Stimulated activated CD4-positive, alpha-beta T cell treated with anti-CD3 and anti-CD28 coated beads, Interleukin-2, amount 100 ng/mL, for 48 hours (primary cell): ENCODE measurements at places on chromosomes 4 and X.

GRCh38 chrX:70480660-70481018, 36.0 kb downstream of the DLG3 start:
- no peak for DNase-seq

GRCh38 chr4:40289366-40290188, 45.6 kb upstream of the CHRNA9 start:
- no peak for DNase-seq

- DNase-seq, result no peak
Measured at GRCh38 chr4:187602339-187603092, 393.1 kb upstream of the ZFP42 start.

DNA sequence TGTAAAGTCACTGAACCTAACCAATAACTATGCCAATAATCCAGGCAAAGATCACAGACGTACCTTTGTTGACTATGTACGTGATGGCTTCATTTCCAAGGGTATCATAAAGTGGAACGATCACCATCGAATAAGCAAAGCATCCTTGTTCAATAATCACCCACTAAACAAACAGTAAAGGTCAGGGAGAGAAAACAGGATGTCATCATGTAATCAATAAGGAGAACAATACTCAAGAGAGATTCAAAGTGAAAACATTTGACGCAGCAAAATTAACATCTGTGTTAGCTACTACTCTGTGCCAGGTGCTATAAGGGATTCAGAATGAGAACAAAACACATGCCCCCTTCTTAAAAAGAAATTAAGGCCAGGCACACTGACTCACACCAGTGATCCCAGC, 42.9 kb upstream of the CENPU start:
- no peak for DNase-seq

- no peak for DNase-seq
Measured at GRCh38 chrX:38516196-38516774, 45.1 kb upstream of the TSPAN7 start.

- DNase-seq, result no peak
Measured at GRCh38 chr4:1205586-1206298, 33.4 kb upstream of the SPON2 start.

GRCh38 chr4:182205306-182205705, 37.9 kb upstream of the TENM3 start:
- no peak for DNase-seq

GRCh38 chrX:102517326-102517725, 787 bp upstream of the TMSB15A start:
- no peak for DNase-seq

- no peak for DNase-seq
Measured at GRCh38 chr4:137378821-137379220, 153.5 kb downstream of the PCDH18 start.

GRCh38 chrX:150854856-150855255, 43.6 kb downstream of the CD99L2 start:
- no peak for DNase-seq

GRCh38 chr4:30856795-30857564, 136.8 kb downstream of the PCDH7 start:
- DNase-seq, result no peak

DNA sequence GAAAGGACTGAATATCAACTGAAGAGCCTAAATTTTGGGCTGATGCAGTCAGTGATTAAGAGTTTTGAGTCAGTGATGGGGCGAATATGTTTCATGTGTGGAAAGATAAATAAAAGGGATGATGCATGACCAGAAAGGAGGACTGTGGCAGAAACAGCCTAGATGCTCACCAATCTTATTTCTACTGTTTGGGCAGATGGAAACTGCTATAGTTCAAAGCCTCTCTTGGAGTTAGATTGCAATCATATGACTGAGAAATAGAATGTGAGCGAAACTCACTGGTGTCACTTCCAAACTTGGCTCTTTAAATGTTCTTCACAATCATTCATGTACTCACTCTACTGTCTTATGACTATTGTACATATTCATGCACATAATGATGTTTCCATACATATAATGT, 35.4 kb upstream of the YTHDC1 start:
- no peak for DNase-seq

- DNase-seq, result no peak
Measured at GRCh38 chr4:58962424-58962823, 1852.2 kb upstream of the IGFBP7 start.

GRCh38 chrX:134484039-134484438, 24.1 kb downstream of the HPRT1 start:
- no peak for DNase-seq

DNA sequence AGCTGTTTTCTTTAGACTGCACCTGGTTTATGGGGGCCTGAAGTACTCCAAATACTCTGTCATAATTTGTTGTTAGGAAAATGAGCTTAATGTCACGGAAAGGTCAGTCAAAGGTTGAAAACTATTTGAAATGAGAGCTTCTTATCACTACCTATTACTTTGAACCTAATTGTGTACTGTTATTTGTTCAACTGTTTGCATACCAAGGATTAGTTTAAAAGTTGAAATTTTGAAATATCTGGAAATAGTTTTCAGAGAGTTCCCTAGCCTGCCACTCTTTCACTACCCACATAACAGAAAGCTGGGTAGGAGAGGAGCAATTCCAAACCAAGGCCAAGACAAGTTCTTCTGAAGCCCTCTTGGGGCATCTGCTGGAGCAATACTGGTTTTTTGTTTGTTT, 28.0 kb upstream of the AP1AR start:
- DNase-seq, result no peak

DNA sequence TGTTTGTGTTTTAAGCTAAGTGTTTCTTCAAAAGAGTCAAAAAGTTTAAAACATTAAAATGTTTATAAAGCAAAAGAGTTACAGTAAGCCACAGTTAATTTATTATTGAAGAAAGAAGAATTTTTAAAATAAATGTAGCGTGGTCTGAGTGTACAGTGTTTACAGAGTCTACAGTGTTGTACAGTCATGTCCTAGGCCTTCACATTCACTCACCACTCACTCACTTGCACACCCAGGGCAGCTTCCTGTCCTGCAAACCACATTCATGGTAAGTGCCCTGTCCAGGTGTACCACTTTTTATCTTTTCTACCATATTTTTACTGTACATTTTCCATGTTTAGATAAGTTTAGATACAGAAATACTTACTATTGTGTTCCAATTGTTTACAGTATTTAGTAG, 239.7 kb upstream of the AGA start:
- no peak for DNase-seq

- DNase-seq, result no peak
Measured at GRCh38 chr4:140242357-140243277, 88.6 kb upstream of the MAML3 start.

GRCh38 chr4:110475881-110476818, at the start of gene ENPEP:
ENPEP (plus strand) TSS chr4:110476155; CDS start chr4:110476415, 260 bp downstream.
- DNase-seq, result no peak

DNA sequence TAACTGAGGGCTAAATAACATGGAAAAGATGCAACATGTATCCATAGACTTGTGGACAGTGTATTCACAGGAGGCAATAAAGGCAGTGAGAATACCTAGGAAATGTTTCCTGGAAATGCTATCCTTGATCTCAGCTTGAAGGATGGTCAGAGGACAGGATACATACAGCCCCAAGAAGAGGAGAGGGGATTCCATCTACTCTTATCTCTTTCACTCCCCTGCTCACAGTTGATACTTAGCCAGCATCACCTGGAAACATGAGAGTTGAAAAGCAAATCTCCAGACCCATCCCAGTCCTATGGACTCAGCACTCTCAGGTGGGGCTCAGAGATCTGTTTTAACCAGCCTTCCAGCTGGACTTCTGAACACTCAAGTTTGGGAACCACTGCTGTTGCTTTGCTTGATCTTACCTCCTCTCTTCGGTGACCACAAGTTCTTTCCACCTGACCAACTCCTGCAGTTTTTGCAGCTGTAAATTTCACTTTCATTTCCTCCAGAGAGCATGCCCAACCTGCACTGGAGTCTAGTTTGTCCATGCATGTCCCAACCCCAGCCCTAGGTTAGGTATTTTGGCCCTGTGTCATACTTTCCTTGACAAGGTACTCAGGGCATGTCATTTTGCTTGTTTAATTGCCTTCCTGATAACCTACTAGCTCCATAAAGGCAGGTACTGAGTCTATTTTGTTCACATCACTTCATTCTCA, 10.4 kb downstream of the RELL1 start:
- no peak for DNase-seq

DNA sequence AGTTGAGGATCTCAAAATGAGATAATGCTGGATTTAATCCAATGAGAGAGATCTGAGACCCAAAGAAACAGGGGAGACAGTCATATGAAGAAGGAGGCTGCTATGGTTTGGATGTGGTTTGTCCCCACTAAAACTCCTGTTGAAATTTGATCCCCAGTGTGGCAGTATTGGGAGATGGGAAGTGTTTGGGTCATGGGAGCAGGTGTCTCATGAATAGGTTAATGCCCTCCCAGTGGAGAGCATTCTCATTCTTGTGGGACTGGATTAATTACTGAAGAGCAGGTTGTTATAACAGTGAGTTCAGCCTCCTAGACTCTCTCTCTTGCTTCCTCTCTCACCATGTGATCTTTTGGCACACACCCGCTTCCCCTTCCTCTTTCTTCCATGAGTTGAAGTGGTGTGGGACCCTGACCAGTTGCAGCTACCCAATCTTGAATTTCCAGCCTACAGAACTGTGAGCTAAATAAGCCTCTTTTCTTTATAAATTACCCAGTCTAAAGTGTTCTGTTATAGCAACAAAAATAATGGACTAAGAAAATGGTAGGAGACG, 70.3 kb downstream of the PPEF2 start:
- no peak for DNase-seq

GRCh38 chr4:25807102-25807728, 55.6 kb downstream of the SEL1L3 start:
- DNase-seq, result no peak

- no peak for DNase-seq
Measured at GRCh38 chr4:15965325-15965724, 2.4 kb upstream of the FGFBP2 start.

DNA sequence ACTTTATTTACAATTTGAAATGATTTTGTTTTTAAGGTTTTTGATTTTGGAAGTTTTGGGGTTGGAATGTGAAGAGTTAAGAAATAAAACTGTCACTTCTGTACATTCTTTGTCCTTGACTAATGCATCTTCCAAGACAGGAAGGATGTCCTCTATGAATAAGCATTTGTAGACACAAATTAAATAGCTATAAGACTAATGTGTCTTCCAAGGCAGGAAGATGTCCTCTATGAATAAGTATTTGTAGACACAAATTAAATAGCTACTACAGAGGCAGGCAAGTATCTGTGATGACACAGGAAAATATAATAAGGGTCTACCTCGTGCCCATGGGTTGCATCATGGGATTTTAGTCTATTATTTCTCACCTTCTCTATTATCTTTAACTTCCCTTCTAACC, 14.5 kb downstream of the PRSS48 start:
- DNase-seq, result no peak

DNA sequence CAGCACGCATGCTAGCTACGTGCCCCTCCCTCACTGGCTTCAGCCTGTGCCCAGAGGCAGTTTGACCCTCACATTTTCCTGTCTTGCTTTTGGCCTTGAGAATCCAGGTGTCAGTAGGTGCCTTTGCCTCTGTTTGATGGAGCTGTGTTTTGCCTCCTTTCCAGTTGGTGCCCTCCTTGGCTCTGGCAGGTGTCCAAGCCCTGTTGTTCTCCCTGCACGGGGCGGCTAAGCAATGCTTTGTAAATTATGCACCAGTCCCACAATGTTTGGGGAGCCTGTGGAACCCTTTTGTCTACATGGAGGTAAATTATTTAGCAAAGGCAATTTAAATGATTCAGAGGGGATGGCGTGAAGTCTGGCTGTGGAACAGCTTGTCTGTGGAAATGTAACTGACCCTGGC, 202.9 kb upstream of the BOD1L1 start:
- DNase-seq, result no peak

GRCh38 chr4:149746276-149746675, 69.4 kb downstream of the IQCM start:
- DNase-seq, result no peak

DNA sequence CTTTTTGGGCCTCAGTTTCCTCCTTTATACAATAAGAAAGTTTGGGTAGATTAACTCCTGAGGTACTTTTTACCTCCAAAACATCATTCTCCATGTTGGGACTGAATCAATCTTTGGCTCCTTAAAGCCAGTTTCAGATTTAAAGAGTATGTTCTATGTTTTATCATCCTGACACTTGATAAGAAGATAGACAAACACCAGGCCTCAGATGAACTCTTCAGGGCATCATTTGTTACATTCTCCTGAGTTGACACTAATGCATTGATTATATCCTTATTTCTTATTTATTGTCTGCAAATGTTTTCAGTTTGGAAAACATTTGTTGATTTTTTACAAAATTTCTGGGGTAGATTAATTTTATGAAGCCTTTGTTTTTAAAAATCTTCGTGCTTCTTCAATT, 102.7 kb upstream of the CCSER1 start:
- DNase-seq, result no peak

DNA sequence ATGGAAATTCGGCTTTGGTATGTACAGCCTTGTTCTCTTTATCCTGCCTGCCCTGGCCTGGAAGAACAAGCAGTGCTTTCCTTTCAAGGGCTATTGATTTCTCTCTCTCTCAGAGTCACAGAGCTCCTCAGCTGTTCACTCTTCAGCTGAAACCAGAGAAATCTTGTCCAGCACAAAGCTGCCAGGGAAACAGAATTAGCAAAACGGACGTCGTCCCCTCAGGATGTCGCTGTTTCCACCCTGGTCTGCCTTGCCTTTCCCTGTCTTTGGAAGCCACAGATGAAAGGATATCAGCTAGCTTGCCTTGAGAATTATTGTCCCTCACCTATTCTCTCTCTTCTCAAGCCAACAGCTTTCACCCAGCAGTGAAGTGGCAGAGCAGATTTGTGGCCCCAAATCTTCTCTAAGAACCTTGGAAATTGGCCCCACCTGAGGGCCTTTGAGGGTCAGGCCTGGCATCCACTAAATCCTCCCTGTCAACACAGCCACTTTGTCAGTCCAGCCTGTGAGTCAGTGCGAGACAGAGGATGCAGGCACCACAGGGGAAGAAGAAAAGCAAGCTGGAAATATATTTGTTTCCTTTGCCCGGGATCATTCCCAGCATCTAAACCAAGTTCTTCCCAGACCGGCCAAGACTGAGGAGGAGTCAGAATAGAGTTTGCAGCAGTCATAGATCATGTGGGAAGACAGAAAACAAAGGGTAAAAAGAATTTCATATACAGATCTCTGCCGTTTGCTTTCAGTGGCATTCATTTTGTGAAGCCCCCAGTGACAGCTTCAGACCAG, 63.8 kb upstream of the MTM1 start:
- DNase-seq, result no peak
